ENCODE measurements at places on chromosomes 11 and 22.

DNA sequence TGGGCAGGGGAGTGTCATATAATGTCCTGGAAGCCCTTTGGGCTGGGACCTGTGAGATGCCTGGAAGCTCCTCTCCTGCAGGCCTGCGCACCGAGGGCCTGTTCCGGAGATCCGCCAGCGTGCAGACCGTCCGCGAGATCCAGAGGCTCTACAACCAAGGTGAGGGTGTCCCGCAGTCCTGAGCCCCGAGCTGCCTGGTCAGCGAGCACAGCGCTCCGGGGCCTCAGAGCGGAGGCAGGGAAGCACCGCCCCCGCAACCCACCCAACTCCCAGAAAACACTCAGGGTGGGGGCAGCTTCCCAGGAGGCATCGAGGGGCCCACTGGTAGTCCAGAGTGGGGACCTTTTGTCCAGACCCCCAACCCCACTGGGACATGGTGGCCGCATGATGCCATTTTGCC, 95.5 kb downstream of the ARHGAP8 start:
- no peak for DNase-seq

DNA sequence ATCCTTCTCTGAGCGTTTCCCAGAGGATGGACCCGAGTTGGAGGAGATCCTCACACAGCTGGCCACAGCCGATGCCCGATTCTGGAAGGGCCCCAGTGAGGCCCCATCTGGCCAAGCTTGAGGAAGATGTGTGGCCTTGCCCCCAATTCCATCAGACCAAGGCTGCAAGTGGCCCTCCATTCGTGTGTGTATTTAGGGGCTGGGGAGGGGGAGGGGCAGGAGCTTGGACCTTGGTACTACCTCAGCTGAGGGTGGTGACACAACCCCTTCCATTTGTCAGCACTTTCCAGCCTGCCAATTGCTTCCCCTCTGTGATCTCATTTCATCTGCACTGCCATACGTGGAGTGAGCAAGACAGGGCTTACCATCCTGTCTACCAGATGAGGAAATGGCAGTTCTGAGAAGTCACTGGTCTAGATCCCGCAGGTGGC, 1.3 kb upstream of the BBS1 start:
- DNase-seq = no peak

DNA sequence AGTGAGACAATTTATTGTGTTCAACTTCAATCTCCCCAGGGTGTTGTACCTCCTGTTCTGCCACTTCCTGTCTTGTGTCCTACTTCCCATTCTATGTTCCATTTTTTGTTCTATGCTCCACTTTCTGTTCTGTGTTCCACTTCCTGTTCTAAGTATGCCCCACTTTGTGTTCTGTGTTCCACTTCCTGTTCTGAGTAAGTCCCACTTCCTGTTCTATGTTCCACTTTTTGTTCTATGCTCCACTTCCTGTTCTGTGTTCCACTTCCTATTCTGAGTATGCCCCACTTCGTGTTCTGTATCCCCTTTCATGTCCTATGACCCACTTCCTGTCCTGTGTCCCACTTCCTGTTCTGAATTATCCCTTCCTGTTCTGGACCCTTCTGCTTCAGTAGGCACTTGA, 732.7 kb downstream of the TBC1D22A start:
- no peak for DNase-seq

GRCh38 chr11:36346562-36347383, 50.7 kb downstream of the PRR5L start:
- no peak for DNase-seq

DNA sequence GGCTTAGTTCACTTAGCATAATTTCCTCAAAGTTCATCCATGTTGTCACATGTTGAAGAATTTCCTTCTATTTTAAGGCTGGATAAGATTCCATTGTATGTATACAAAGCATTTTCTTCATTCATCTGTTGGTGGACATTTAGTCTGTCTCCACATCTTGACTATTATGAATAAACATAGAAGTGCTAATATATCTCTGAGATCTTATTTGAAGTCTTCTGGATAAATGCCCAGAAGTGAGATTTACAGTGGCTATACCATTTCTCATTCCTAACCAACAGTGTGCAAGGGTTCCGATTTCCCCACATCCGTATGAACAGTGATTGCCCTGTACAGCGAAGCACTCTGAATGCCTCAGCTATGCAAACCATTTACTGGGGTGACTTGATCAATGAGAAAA, 6.6 kb upstream of the ZFTA start:
- DNase-seq = no peak
